ENCODE measurements at places on chromosomes 1 and 21.

DNA sequence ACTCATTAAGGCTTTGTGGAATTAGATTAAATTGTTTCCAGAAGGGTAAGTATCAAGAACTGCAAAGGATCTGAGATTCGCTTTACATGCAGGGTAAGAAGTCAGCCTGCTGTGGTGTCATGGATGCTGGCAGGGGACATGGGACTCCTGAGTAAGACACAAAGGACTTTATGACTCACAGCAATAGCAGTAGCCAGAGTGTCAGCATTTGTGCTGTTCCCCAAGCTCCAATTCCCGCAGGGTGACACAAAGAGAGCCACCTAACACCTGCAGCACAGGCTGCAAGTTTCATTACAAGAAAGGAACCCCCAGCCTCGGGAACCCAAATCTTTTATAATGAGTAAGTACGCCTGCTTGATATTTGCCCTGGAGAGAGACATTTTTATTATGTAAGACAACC is 298.1 kb upstream of the POU3F1 start:
- no peaks in the 10 kb centered on the region for H3K36me3 ChIP-seq
- H3K27me3 ChIP-seq, result no peaks in the 10 kb centered on the region
- no peak for DNase-seq
- H3K4me1 ChIP-seq, result no peaks in the 10 kb centered on the region
- H3K27ac ChIP-seq, result no peak overlapping the region

DNA sequence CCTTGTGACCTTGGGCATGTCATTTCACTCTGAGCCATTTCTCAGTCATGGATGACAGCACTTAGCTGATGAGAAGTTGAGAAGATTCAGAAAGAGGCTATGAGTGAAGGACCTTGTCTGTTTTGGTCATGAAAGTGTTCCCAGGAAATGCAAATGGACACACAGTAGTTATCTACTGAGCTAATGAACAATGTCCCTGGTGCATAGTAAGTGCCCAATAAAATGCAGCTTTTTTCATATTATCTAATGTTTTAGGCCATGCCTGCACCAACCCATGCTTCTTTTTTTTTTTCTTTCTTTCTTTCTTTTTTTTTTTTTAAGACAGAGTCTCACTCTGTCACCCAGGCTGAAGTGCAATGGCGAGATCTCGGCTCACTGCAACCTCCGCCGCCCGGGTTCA is 44.4 kb upstream of the EPB41 start:
- H3K27ac ChIP-seq, result no peak overlapping the region
- no peak for DNase-seq
- no peaks in the 10 kb centered on the region for H3K27me3 ChIP-seq
- no peaks in the 10 kb centered on the region for H3K36me3 ChIP-seq
- H3K4me3 ChIP-seq, result no peak overlapping the region

DNA sequence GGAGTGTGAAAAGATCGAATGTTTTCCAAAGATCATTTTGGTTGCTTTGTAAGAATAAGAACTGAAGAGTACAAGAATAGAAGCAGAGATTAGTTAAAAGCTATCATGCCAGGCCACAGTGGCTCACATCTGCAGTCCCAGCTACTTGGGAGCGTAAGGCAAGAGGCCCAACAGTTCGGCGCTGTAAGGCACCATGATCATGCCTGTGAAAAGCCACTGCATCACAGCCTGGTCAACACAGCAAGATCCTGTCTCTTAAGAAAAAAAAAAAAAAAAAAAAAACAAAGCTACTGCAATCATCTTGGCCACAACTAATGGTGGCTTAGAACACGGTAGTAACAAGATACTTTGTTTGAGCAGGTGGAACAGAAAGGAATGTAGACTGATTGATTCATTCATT is 116.2 kb downstream of the EIF4G3 start:
- H3K4me3 ChIP-seq, result no peak overlapping the region
- no peak overlapping the region for H3K27ac ChIP-seq
- H3K27me3 ChIP-seq, result no peaks in the 10 kb centered on the region
- no peaks in the 10 kb centered on the region for H3K4me1 ChIP-seq
- H3K36me3 ChIP-seq, result no peaks in the 10 kb centered on the region
- no peak for DNase-seq

DNA sequence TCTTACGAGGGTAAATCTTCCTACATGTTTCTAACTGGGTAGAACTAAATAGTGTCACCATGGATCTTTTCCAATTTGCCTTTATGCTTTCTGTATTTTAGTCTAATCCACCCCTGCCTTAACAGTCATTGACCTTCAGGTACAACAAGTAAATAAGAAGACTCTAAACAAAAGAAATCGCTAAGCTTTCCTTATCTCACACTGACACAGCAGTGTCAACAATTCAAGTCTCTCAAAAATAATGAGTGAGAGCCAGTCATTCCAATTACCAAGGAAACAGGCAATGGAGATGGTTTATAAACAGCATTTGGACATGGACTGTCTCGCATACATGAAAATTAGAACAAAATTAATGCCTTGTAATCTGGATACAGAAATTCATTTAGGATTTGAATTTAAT is 365.8 kb downstream of the VAV3 start:
- H3K4me3 ChIP-seq, result no peak overlapping the region
- H3K4me1 ChIP-seq, result no peaks in the 10 kb centered on the region
- no peak for DNase-seq
- H3K27ac ChIP-seq, result no peak overlapping the region
- no peaks in the 10 kb centered on the region for H3K27me3 ChIP-seq

DNA sequence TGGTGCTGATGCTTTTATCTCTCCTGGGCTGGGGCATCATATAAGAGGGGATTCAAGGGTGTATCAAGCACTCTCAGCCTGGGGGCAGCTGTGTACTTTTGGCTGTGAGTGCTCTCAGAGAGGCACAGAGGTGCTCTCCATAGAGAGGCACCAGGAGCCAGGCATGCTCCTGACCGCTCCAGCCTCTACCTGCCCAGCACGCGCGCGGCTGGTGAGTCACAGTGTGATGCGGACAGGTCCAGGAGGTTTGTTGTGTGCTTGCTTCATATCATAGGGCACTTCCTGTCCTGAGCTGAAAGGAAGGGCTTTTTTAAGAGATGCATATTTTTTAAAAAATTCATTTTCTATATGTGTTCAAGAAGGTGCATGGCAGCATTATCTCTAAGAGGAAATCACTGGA is 93.6 kb upstream of the BCAR3 start:
- no peaks in the 10 kb centered on the region for H3K27me3 ChIP-seq
- no peaks in the 10 kb centered on the region for H3K4me1 ChIP-seq
- H3K4me3 ChIP-seq, result no peak overlapping the region
- no peak overlapping the region for H3K27ac ChIP-seq

DNA sequence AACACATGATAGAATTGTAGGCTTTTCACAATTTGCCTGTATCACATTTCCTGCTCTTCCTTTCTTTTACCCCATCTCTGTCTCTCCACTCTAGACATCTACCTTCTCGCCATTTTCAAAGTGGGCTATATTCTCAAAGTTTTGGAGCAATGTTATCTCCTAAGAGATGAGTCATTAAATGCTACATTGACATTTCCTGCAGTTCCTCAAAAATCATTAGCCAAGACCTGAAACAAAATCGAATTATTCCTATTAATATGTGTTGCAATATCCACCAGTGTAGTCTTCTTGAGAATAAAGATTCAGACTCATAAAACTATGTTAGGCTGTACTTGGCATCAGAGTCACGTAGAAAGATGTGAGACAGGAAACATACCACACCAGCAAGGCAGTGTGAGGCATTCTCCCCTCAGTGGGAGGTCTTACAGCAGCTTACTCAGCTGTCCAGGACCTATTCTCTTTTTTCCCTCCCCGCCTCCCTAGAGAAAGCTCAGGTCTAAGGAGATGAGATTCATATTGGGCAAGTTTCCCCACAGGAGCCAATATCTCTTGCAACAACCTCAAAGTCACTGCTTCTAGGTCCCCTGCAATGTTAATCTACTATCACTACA is 38.8 kb downstream of the FRRS1 start:
- H3K27ac ChIP-seq, result no peak overlapping the region
- no peak for DNase-seq
- no peaks in the 10 kb centered on the region for H3K36me3 ChIP-seq
- H3K27me3 ChIP-seq, result no peaks in the 10 kb centered on the region
- no peak overlapping the region for H3K4me3 ChIP-seq

DNA sequence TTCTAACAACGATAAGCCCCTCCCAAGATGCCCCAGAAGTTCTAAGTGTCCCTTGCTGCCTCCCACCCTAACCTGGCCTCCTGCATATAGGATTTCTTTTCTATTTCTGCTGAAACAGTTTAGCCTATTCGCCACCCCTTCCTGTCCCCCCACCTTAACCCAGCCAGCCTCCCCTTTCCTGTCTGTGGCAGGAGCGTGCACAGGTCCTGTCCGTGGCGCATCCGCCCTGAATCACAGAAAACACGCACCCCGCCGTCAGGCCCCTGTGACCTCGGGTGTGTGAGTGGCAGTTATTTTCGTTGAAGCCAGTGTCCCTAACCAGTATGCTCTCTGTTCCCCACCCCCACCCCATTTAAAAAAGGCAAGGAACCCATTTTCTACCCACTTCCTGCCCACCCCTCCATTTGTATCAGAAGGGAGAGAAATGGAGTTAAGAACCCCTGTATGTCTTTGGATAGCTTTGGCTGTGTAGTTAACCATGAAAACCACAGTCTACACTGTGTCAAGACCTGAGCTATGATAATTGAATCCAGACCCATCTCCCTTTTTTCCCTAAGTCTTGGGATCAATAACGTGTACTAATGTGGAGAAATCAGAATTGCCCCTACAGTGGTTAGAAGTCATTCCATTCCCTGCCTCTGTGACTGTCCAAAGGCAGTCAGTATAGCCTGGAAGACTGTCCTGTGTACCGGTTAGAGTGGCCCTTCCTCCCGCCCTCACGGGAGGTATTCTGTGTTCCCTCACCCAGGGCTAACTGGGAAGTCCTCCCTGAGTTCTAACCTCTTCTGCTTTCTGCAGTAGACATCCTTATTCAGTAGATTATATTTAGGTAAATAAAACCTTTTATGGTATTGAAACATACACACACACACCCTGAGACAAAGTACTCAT is 1.8 kb downstream of the PLEKHO1 start:
- peaks cover 6% of the 10 kb centered on the region for H3K4me1 ChIP-seq
- no peak for DNase-seq
- peak overlapping the region; percentile 56 for H3K4me3 ChIP-seq
- H3K27me3 ChIP-seq, result peaks cover 11% of the 10 kb centered on the region
- no peaks in the 10 kb centered on the region for H3K36me3 ChIP-seq
- H3K27ac ChIP-seq, result peak overlapping the region; percentile 84

GRCh38 chr21:45050797-45051489 is 23.4 kb upstream of the ADARB1 start:
- no peaks in the 10 kb centered on the region for H3K36me3 ChIP-seq
- no peaks in the 10 kb centered on the region for H3K4me1 ChIP-seq
- DNase-seq, result no peak
- no peak overlapping the region for H3K4me3 ChIP-seq
- H3K27ac ChIP-seq, result no peak overlapping the region
- H3K27me3 ChIP-seq, result no peaks in the 10 kb centered on the region

DNA sequence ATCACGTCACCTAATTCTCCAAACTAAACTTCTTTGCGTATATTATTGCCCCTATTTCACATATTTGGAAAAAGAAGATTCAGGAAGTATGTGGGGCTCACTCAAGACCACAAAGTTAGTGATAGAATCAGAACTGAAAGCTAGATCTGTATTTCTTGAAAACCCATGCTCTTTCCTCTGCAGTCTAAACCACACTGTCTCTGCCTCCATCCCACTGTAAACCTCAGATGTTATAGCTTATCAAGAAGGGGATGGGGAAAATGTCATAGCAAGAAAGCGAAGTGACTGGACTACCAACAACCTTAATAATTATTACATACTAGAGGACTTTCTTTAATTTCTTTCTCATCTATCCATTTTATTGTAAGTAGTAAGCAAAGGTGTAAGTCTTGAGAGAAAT is 257.7 kb upstream of the SGIP1 start:
- no peaks in the 10 kb centered on the region for H3K36me3 ChIP-seq
- DNase-seq, result no peak

GRCh38 chr1:46133781-46134350 is 1.4 kb upstream of the PIK3R3 start:
- H3K36me3 ChIP-seq, result no peaks in the 10 kb centered on the region
- H3K4me3 ChIP-seq, result peak overlapping the region; percentile 61
- DNase-seq, result no peak
- peak overlapping the region; percentile 58 for H3K27ac ChIP-seq
- peaks cover 8% of the 10 kb centered on the region for H3K27me3 ChIP-seq

DNA sequence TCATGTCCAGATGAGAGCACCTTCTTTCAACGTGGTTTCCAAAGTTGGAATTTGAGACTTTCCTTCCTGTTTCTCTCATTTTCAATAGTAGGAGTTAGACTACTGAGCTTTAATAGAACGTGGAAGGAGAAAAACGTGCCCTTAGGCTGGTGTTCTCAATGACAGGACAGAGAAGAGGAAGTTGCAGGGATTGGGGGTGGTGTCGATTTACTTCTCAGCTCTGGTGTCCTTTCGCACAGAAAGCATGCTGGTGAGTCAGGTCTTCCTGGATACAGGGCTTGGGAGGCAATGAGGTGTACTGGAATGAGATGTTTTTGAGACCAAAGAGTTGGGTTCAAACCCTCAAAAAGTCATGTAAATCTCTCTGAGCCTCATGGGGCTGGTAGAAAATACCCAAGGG is 67.1 kb downstream of the HIVEP3 start:
- no peak overlapping the region for H3K4me3 ChIP-seq
- H3K27me3 ChIP-seq, result no peaks in the 10 kb centered on the region
- no peaks in the 10 kb centered on the region for H3K36me3 ChIP-seq
- no peak for DNase-seq
- H3K4me1 ChIP-seq, result no peaks in the 10 kb centered on the region

- no peaks in the 10 kb centered on the region for H3K36me3 ChIP-seq
- no peaks in the 10 kb centered on the region for H3K4me1 ChIP-seq
- H3K4me3 ChIP-seq, result no peak overlapping the region
- no peaks in the 10 kb centered on the region for H3K27me3 ChIP-seq
- no peak for DNase-seq
Measured at GRCh38 chr1:224192082-224192788, 9.2 kb downstream of the DEGS1 start.

DNA sequence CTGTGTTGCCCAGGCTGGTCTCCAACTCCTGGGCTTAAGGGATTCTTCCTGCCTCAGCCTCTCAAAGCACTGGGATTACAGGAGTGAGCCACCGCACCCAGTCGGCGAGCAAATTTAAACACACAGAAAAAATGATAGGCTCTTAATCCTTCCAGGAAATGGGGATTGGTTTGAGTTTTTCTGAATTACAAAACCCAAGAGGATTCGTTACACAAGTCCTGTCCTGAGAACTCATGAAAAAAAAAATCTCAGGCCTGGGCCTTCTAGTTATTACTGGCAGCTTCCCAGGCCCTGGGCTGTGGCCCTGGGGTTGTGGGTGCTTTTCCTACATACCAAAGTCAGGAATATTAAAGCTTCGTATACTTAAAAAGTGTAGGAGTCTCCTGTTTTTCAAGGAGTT is 6.3 kb upstream of the IFNGR2 start:
- H3K36me3 ChIP-seq, result no peaks in the 10 kb centered on the region
- no peak for DNase-seq
- no peaks in the 10 kb centered on the region for H3K4me1 ChIP-seq
- no peaks in the 10 kb centered on the region for H3K27me3 ChIP-seq

GRCh38 chr1:161978011-161978790 is 45.5 kb downstream of the OLFML2B start:
- no peaks in the 10 kb centered on the region for H3K36me3 ChIP-seq
- no peaks in the 10 kb centered on the region for H3K27me3 ChIP-seq
- no peak for DNase-seq
- H3K4me1 ChIP-seq, result no peaks in the 10 kb centered on the region
- H3K4me3 ChIP-seq, result no peak overlapping the region

Measured in colonic mucosa (tissue), 4 donors.